CD4-positive, alpha-beta T cell treated with Interleukin-4 for 1 hour (primary cell): ENCODE measurements at places on chromosomes 16 and 17.

GRCh38 chr17:47803751-47804150 lies 17.8 kb downstream of the OSBPL7 start:
- no peak for DNase-seq

GRCh38 chr17:66365903-66366302 lies 63.5 kb downstream of the PRKCA start:
- no peak for DNase-seq

- DNase-seq, result no peak
These were observed 53.0 kb downstream of the GPRC5B start for GRCh38 chr16:19831678-19832077.

DNA sequence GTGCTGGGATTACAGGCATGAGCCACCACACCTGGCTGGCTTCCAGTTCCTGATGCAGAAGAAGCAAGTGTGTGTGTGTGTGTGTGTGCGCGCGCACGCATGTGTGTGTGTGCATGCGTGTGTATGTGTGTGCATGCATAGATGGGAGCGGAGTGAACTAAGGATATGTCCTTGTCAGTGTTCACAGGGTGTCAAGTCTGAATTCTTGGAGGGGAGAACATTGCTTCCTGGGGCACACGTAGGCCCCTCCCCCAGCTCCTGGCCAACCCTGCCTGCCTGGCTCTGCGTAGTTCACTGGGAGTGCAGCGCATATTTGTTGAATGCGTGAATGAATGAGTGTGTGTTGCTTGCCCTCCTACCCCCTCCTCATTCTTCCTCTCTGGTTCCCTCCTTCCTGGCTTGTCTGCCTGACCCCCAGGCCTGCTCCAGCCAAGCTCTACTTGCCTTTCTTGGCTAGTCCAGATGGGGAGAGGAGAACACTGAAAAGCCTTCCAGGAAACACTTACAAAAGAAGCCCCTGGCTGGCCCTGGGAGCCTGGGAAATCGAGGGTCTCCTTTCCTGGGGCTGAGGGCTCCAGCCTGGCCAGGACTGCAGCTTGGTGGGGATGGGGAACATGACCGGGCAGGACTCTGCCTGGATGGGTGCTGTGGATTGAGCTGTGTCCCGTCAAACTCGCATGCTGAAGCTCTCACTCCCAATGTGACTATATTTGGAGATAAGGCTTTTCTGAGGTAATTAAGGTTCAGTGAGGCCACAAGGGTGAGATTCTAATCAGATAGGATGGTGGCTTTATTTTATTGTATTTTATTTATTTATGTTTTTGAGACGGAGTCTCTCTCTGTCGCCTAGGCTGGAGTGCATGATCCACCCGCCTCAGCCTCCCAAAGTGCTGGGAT lies 27.9 kb downstream of the IGFBP4 start:
- no peak for DNase-seq

GRCh38 chr16:31414706-31415105 lies 13.5 kb downstream of the COX6A2 start:
- peak; percentile 25 for DNase-seq

- DNase-seq, result no peak
These were observed 23.0 kb downstream of the IL21R start for GRCh38 chr16:27424772-27425498.

DNA sequence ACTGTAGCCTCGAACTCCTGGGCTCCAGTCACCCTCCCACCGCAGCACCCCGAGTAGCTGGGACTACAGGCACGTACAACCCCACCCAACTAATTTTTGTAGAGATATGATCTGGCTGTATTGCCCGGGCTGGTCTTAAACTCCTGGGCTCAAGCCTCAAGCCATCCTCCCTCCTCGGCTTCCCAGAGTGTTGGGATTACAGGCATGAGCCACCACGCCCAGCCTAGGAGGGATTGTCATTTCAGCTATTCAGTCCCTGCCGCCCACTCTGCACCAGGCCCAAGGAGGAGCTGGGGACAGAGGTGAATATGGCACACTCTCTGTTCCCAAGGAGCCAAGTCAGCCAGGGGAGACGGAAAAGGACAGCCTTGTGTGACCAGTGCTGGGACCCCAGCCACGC lies 256.2 kb downstream of the PARN start:
- no peak for DNase-seq

DNA sequence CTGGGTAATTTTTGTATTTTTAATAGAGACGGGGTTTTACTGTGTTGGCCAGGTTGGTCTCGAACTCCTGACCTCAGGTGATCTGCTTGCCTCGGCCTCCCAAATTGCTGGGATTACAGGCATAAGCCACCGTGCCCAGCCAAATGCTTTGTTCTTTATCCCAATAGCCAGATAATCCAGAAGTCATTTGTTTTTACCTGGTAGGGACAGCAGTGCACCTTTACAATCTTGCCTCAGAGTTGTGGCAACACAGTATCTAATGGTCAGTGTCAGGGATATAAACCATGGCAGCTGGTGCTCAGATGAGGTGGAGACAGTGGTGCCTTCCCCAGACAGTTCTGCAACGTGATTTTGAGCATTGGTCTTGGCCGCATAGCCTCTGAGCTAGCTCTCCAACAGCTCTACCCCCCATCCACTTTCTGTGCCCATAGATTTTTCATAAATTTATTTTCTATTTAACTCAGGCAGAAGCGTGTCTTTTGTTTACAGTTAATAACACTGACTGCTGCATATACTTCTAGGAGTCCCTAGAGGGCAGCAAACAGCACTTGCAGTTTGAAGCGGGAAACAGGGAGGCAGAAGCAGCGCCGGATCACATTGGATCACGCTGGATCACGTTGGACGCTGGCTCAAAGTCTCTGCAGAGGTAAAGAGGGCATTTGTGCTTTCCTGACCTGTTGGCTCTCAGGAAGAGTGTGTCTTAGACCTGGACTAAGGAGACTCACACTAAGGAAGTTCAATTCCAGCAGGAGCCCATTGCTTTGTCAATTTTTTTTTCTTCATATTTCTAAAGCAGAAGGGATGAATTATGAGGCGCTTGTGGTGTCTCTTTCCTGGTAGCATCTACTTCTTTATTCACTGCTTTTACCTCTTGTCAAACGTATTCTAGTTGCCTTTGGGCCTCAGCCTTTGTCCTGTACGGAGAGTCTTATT lies 5.1 kb upstream of the GGT6 start:
- peak; percentile 67 for DNase-seq

GRCh38 chr16:75266738-75267630 lies 15.6 kb upstream of the BCAR1 start:
- DNase-seq, result no peak

DNA sequence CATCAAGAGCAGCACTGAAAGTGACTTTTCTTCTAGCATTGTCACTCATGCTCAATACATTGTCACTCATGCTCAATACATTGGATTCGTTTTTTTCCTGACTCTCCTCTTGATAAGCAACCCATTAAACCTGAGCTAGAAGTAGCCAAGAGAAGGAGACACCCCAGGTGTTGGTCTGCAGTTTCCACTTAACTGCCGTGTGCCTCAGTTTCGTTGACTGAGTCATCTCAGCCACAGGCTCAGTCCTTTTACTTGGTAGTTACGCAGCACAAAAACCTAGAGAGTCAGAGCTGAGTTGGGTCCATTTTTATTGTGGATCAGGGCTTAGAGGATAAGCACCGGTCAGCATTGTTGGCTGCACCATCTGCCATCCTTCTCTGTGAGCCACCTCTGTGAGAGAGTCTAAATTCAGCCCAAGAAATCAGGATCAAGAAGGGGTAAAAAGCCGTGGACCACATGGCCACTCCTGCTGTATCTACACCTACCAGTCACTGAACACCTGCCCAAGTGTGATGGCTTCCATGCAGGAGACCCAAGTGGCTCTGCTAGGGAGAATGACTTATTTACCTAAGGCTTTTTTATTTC lies 11.3 kb downstream of the GINS2 start:
- DNase-seq, result no peak

GRCh38 chr17:40266882-40267281 lies 20.8 kb upstream of the CDC6 start:
- DNase-seq, result no peak

DNA sequence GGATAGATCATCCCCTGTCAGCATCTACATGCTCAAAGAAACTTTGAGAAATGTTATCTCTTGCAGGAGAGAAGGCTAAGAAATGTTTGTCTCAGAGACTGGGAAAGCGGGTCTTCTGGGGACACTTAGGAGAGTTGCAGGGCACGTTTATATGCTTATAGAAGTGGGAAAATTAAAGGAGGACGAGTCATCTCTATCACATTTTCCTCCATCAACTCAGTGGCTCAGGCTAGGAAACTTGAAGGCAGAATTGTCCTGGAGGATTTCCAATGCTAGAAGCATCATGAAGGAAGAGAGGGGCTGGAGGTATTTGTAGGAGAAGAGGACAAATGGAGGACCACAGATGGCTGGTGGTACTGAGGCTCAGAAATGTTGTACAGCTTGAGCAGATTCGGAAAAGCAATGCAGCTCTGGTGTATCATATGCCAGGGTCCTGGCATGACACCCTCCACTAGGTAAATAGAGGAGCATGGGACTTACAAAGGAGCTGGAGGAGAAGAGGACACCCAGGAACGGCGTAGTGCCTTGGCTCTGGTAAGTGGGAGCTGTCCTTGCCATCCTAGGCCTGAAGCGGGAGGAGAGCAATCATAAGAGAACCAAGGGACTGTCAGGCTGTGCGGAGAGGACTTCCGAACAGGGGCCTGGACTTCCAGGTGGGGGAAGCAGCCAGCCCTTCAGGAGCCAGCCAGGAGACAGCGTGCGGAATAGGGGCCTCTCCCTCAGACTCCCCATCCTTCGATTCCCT lies 4.5 kb upstream of the HS3ST3B1 start:
- no peak for DNase-seq

- DNase-seq, result no peak
These were observed 16.7 kb downstream of the ADGRG1 start for GRCh38 chr16:57645169-57645568.

DNA sequence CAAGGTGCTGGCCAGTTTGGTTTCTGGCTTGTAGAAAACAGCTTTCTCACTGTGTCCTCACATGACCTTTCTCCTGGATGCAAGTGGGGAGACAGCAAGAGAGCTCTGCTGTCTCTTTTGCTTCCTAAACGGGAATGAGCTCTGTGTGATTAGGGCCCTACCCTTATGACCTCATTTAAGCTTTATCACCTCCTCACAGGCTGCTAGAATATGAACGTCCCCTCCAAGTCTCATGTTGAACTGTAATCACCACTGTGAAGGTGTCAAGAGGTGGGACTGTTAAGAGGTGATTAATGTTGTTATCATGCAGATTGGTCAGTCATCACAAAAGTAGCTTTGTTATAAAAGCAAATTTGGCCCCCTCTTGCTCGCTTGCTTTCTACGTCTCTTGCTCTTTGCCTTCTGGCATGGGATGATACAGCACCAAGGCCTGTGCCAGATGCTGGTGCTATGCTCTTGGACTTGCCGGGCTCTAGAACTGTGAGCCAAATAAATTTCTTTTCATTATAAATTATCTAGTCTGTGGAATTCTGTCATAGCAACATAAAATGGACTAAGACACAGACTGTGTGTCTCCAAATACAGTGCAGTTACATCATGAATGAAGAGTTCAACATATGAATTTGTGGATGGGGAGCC lies 14.8 kb upstream of the POLR3E start:
- no peak for DNase-seq

- DNase-seq, result no peak
These were observed 13.6 kb downstream of the CMIP start for GRCh38 chr16:81458149-81458669.

DNA sequence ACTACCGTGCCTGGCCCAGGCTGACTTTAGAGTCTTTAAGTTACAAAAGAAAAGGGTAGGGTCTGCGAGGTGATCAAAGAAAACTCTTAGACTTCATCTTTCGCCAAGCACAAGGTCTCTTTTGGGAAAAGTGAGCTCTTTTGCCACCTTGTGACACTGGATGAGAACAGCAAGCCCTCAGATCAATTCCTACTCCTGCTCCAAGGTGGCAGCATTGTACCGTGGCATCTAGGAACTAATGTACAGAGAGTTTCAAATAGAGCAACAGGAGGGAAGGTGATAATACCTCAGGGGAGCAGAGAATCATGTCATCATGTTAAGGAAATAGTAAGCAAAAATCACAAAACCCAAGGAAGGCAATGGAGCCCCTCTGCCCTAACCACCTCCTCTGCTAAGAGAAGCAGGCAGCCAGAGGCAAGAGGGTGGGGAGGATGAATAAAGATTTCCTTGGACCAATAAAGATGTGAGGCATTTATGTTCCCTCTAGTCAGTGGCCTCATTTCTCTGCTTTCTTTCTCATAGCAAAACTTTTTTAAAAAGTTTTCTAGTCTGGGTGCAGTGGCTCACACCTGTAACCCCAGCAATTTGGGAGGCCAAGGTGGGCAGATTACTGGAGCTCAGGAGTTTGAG lies 2.1 kb upstream of the C17orf78 start:
- peak; percentile 76 for DNase-seq

- peak; percentile 21 for DNase-seq
These were observed 622 bp downstream of the TOM1L2 start for GRCh38 chr17:17971431-17972125.

GRCh38 chr17:31250229-31250628 lies 46.8 kb downstream of the OMG start:
- DNase-seq, result no peak

GRCh38 chr17:77120868-77121267 lies 19.9 kb upstream of the SEC14L1 start:
- DNase-seq, result no peak

- no peak for DNase-seq
These were observed 27.9 kb upstream of the ATP2C2 start for GRCh38 chr16:84340325-84341040.

DNA sequence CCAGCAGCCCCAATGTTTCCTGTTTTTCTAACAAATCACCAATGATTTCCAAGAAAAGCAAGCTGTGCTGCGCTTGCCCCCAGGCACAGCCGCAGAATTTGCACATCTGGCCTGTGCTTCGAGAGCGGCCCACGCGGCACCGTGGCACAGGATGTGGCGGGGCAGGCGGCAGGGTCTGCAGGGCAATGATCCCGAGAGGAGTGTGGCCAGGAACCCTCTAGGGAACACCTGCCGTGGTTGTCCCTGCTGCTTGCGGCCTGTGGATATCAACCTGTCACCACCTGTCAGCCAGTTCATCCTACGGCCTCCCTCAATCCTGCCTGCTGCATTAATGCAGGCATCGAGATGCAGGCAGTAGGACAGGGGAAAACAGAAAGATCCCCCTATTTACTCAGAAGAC lies 24.0 kb downstream of the PIK3R5 start:
- DNase-seq, result peak; percentile 78

DNA sequence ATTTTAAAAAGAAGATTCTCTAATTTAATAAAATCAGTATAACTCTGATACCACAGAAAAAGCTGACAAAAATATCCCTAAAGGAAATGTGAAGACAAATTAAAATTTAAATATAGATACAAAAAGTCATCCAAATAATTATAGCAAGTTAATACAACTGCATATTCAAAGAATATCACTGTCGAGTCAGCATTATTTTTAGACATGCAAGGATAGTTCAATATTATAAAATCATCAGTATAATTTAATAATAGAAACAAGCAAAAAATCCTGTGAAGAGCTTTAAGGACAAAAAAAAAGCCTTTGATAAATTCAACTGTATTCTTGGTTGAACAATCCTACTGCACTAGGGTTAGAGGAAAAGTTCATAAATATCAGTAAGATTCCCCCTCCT lies 21.0 kb upstream of the CDYL2 start:
- no peak for DNase-seq

DNA sequence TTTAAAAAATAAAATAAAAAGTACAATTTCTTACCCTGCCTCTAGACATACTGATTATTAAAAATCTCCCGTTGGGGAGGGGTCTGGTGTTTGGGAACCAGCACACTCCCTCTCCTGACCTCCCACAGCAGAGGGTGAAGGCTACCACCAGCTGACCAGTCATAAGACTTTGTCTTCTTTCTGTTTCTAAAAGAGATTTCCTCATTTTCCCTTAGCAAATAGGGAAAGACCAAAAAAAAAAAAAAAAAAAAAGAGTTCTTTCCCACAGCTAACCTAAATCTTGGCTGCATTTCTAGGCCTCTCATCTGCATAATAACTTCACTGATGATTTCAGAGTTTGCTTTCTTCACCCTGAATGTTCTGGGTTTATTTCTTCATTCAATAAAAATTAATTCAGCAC lies 30.3 kb downstream of the CDK5RAP3 start:
- no peak for DNase-seq
